ENCODE measurements at places on chromosomes 7 and 10.
A peak's percentile ranks its signal among the peaks of the same experiment; 100 is the strongest.

GRCh38 chr7:11009631-11010030 lies 36.0 kb downstream of the PHF14 start:
- DNase-seq = no peak

GRCh38 chr10:21530168-21530567 lies 3.9 kb upstream of the MLLT10 start:
- DNase-seq = no peak

DNA sequence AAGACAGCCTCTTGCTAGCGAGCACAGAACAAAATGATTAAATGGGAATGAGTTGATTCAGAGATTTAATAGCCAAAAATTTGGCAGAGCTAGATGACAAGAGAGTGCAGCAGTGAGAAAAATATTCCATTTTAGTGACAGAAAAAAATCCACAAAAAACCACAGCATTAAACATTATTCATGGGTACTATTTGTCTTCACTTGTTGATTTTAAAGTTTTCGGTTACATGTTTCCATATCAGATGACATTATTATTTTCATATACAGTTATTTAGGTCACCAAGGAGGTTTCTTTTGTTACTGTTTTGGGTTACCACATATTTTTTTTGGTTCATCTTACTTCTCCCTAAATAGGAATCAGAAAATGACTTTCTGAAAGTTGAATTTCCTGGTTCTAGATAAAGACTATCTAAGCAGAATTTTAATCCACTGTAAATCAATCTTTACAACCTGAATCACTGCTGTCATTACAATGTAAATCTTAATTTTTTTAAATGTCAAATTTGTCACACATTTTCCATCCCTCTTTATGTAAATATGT lies 87.9 kb downstream of the SVIL start:
- no peak for DNase-seq

DNA sequence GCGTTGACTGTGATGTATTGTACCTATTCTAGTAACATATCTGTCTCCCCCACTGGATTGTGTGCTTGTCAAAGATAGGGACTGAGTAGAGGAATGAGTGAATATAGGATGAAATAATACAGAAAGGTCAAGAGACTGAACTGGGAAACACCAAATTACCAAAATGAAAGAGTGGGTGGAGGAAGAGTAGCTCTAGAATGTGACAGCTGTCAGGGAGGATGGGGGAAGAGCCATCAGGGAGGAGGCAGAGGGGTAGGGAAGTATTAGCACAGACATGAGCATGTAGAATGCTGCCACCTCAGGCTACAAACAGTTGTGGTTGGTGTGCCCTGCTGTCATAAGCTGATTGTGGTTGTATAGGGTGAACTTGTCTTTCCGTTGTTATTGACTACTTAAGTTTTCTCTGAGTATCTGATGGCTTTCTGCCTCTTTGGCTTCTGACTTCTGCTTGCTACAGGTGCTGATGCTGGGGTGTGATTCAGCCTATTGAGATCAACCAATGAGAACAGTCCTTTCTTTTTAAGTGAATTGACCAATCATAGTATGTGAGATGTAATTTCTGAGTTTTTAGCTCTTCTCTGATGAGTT lies 5.6 kb downstream of the CCSER2 start:
- peak; percentile 29 for DNase-seq

DNA sequence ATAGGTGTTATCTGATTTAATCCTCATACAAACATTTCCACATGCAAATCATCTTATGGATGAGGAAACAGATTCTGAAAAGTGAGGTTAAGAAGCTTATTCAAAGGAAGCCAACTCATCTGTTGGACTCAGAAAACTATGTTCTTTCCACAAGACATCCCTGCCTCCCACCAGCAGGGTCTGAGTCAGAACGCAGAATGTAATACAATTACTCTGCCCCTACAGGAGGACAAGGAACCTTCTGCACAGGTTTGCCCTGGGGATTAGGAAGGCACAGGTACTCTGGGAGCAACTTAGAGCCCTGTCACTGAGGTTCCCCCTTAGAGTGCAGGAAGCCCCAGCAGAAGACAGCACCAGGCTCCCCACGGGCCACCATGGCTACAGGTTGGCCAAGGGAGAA lies 255.7 kb downstream of the TNS3 start:
- DNase-seq = no peak

DNA sequence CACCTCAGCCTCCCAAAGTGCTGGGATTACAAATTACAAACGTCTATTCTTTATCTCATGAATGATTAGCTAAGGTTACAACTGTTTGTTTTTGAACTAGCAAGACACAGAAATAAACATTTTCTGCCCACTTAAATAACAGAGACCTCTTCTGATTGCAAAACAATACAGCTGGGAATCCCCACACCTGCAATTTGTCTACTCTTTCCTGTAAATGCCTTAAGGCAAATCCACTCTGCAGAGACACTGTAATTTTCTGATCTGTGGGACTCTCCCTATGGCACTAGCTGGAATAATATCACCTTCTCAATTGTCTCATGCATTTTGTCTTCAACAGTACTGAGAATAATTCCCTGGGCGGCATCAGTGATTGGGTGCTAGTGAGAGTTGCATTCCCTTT lies 149.3 kb upstream of the FAM3C start:
- no peak for DNase-seq
